ENCODE measurements at places on chromosomes 4 and X.

GRCh38 chr4:185589067-185589836, 53.9 kb upstream of the PDLIM3 start:
- no peak for DNase-seq

DNA sequence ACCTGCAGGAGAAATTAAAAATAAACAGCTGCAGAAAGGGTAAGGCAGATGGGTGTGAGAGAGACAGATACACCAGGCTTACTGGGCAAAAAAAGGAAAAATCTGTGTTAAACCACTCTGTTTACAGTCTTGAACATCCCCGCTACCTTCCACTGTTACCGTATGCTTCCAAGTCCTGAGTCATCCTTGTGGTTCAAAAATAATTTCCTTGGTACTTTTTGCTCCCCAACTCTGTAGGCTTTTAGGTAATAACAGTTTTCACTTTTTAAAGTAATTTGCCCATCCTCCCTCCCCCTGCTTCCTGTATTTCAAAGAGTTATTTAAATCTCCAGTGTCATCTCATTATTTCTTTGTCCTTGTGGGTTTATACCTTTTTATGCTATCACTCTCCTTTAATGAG, 210.1 kb upstream of the FAT4 start:
- no peak for DNase-seq

DNA sequence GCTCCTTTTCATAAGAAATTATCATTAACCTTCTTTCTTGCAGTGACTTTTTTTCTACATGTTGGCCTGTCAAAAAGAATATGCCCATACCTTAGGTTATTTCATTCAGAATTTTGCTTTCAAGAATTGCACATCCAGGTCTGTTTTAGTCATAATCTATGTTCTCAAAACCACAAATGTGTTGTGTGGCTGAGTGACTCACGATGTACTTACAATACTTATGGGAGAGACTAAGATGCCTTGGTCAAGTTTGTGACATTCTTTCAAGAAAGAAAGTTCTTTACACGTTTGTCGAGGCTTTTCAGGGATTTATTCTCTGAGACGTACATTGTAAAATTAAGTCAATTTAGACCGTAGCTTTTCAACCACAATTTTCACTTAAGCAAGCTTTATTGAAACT, 396.7 kb downstream of the FSTL5 start:
- DNase-seq, result no peak

- DNase-seq, result no peak
These were observed 32.0 kb downstream of the ATXN3L start for GRCh38 chrX:13287816-13288215.

GRCh38 chr4:89639395-89639794, 197.6 kb downstream of the SNCA start:
- DNase-seq, result no peak

GRCh38 chrX:17595456-17596035, 141.7 kb upstream of the SCML1 start:
- DNase-seq, result no peak

- no peak for DNase-seq
These were observed 58.2 kb upstream of the PTCHD1 start for GRCh38 chrX:23276475-23276874.

- no peak for DNase-seq
These were observed 52.6 kb upstream of the CITED1 start for GRCh38 chrX:72358313-72358712.

DNA sequence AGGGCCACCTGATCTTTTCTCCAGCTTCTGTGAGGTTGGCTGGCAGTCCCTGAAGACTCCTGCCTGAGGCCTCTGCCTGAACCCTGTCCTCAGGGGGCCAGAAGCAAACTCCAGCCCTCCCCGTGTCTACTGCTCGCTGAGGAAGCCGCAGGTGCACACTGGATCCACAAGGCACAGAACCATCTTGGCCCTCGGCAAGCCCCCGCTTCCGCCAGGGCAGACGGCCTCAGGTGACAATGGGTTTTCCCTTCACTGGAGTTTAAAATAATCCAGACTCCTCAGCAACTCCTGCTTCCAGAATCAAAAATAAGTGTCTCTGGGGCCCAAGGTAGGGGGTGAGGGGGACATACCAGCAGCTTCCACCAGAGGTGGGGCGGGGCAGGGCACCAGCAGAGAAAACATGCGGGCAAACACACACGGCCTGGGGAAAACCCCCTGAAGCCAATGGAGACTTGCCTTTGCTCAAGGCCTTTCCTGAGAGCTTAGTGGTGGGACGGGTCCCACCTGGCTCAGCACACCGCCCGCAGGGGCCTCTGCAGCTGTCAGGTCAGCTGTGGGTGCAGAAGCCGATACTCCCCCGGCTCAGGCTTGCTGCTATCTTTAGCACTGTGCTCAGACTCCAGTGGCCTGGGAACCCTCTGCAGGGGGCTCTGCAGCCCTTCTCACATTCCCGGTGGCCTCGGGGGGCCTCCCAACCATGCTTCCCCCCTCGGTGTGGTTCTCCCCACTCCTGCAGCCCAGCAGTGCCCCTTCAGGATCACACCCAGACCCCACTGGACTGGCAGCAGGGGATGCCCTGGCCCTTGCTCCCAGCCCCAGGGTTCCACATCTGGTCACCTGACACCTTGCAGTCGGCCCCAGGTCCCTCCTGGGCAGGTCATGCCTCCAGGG, 1.9 kb downstream of the MYL5 start:
- no peak for DNase-seq

DNA sequence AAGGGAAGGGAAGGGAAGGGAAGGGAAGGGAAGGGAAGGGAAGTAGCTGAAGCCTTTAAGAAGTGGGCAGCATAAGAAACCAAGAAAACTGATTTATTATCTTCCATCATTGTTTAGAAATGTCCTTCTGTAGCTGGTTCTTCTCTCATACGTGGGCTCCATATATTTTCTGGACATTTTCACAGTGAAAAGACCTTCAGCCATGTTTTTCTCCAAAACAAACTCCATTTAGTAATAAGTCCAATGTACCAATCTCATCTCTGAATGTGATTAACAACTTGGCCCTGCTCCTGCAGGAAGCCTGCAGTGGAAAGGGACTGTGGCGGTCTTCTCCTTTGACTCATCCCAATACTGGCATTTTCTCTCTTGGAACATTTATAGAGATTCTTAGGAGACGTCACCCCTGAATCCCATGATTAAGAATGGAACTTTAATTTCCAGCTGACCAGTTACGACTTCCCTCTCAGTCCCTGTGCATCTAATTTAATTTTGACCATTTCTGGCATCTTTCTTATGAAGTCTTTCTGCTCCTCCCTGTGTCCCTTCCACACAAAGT, 96.6 kb upstream of the GUCY1A1 start:
- no peak for DNase-seq

GRCh38 chr4:152935631-152936445, at the start of gene FHDC1:
Gene FHDC1 (plus strand): TSS chr4:152936323. CDS start chr4:152943058, 6,735 bp downstream.
- DNase-seq, result no peak

- no peak for DNase-seq
These were observed 394.3 kb downstream of the MAPK10 start for GRCh38 chr4:85965529-85965928.

DNA sequence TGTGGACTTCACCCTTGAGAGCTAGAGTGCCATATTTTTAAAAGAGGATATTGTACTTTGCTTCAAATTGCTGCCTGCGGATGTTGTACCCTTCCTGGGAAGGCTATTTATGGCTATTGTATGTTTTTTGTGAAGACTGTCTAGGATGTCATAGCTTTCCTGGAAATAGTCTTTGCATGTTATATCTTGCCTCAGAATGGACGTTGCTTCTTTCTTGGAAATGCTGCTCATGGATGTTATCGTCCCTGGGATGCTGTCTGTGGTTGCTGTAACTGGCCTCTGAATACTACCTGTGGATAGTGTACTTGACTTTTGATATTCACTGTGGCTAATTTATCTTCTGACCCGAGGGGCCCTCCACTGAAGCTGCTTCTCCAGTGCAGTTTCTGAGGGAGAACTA, 146.8 kb downstream of the ENOX2 start:
- no peak for DNase-seq

DNA sequence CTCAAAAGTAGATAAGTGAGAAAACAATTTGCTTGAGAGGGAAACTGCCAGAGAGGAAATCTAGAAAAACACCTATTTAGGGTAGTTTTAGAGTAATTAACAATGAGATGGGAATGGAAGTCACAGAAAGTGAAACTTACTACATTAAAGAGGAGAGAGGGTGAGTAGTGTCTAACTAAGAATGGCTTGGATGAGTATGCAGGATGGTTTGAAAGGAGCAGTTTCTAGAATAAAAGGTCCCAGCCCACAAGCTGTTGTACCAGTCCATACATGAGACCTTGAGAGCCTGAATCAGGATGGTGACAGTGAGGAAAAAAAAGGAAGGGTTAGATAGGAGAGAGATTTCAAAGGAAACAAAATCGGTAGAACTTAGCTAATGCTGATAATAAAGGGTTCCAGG, 1.3 kb downstream of the GAR1 start:
- DNase-seq, result no peak

- no peak for DNase-seq
These were observed 74.0 kb downstream of the CPZ start for GRCh38 chr4:8666581-8666980.

GRCh38 chr4:5933116-5933515, 40.2 kb upstream of the CRMP1 start:
- DNase-seq, result no peak

- DNase-seq, result no peak
These were observed 74.2 kb downstream of the SMARCA5 start for GRCh38 chr4:143587703-143588102.

- DNase-seq, result peak; percentile 38
These were observed 138.3 kb downstream of the PCDH18 start for GRCh38 chr4:137394018-137394417.

- no peak for DNase-seq
These were observed 241.5 kb downstream of the FRAS1 start for GRCh38 chr4:78298618-78299017.

DNA sequence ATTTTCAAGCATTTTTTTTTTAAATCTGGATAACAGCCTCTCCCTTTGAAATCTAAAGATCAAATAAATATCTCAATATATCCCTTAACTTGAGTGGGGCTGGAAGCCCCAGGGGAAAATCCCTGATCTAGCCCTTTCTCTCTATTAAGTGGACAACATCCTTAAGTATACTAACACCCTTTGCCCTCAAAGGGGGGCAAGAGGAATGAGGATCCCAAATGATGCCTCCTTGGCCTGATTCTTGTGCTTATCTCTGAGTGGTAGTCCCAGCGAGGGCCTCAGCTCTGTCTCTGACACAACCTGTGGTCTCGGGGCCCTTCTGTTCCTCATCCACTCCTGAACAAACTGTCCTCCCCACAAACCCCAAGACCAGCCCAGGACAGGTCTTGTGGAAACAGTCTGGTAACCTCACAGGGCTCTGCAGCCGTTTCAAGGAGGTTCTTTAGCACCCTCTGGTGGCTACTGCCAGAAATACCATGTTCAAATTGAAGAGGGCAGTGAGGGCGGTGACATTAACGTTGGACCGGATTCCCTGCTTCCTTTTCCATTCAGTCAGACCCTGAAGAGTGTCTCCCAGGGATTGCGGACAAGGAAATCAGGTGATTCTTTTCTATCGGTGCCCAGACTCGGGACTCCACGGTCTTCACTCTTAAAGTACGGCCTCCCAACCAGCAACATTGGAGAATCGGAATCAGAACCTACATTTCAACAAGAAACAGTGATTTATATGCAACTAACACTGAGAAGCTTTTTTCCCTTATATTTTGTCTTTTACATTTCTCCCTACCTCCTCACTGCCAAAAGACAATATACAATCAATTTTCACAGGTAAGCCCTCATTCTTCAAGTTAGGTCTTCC, 13.0 kb downstream of the CXCL13 start:
- DNase-seq, result peak; percentile 87

DNA sequence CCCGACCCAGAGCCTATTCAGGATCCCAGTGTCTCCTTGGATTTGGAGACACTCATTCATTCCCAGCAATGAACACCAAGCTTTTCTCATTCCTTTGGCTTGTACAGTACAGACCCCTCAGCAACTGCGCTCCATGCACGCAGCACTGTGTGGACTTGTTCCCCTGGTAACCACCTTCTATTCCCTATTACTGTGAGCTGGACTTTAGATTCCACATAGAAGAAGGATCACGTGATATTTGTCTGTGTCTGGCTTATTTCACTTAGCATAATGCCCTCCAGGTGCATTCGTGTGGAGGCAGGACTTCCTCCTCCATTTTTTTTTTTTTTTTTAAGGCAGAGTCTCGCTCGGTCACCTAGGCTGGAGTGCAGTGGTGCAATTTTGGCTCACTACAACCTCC, 106.4 kb downstream of the PHKA2 start:
- DNase-seq, result no peak

DNA sequence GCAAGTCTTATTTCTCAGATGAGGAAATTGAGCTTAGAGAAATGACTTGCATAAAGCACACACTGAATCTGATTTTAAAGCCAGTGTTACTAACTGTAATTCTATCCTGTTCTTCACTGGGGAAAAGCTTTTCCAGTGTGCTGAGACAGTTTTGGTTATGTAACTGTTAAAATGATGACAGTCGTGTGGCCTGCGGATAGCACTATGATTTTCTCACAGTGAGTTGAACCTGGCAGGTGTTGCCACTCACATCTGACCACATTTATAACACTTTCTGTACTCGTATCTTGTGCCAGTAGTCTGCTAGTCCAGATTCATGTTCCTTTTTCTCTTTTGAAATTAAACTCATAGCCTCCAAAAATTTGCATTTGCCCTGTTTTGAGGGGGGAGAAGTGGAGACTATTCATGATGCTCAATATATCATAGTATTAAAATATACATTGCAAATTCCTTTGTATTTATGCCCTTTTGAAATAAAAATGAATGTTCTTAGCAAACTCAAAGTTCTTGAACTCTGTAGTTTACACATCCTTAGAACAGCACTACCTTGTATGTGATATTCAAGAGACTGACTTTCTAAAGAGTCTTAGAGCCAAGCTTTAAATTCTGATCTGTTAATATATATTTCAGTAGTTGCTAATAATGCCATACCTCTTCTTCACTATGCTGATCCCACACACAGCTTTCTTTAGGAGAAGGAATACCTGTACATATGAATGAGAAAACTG, 132.3 kb downstream of the PDLIM5 start:
- DNase-seq, result no peak

GRCh38 chr4:89152972-89153371, 41.6 kb downstream of the TIGD2 start:
- DNase-seq, result no peak

GRCh38 chr4:1211891-1212545, 36.9 kb downstream of the CTBP1 start:
- DNase-seq, result no peak

DNA sequence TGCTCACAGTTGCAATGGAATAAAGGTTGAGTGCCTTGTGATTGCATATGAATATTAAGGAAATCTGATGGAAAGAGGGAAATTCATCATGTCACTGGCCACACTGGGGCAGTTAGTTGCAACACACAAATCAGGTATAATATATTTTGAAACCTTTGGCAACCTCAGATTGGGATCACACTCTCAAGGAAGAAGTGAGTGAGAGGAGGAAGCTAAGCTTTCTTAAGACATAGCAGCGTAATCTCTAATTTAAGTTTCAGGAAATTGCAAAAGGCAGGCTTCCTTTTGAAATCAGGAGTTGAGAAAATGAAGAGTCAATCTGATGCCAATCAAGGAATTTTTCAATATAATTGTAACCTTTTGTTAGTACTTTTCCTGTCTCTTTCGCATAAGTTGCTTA, 12.3 kb upstream of the CLTRN start:
- no peak for DNase-seq

GRCh38 chr4:40434126-40434687, 99.1 kb downstream of the CHRNA9 start:
- DNase-seq, result no peak
